ENCODE measurements at places on chromosomes 7 and 10. TPM values are rescaled to one million over a fixed set of nuclear protein-coding genes. Genes with fewer than 3 reads are reported as not detected.

Gene PLXDC2
- 14.7 TPM for polyA plus RNA-seq

Gene PLAU
- 13.6 TPM for polyA plus RNA-seq

Gene MMRN2
- polyA plus RNA-seq = 8.5 TPM

Gene SH2D4B
- polyA plus RNA-seq = not detected

DNA sequence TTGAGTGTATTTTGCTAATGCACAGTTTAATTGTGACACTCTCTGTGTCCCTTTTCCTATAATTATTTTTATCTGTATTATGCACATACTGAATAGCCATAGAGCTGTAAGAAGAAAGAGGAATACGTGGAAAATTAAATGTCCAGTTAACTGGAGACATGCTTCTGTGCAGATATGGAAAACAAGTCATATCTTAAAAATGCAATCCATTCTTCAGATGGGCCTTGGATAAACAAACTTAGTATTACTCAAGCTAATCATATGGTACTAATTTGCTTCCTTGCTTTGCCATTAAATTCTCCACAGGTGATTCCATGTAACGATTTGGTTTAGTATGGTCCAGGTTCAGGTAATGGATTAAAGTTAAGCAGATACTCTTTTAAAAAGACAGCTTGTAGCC, 201.2 kb upstream of the CELF2 start:
- no peak for DNase-seq

DNA sequence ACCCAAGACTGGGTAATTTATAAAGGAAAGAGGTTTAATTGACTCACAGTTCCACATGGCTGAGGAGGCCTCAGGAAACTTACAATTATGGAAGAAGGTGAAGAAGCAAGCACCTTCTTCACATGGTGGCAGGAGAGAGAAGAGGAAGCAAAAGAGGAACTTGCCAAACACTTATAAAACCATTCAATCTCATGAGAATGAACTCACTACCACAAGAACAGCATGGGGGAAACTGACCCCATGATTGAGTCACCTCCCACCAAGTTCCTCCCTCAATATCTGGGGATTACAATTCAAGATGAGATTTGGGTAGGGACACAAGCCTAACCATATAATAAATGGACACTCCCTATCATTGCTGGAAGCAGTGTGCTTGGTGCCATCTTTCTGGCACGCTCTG, 506.3 kb downstream of the CALN1 start:
- no peak for DNase-seq

- DNase-seq = peak; percentile 93
Measured at GRCh38 chr10:91162495-91163268, 57.8 kb upstream of the PCGF5 start.

- no peak for DNase-seq
Measured at GRCh38 chr7:36448781-36449379, 59.2 kb downstream of the ANLN start.
